SW 1271 (cell line): ENCODE measurements at places on chromosomes 3 and 15.

GRCh38 chr15:55515991-55516776, 8.2 kb upstream of the DNAAF4 start:
- no peak for DNase-seq

- no peak for DNase-seq
Measured at GRCh38 chr3:61616586-61616985, 55.2 kb downstream of the PTPRG start.

DNA sequence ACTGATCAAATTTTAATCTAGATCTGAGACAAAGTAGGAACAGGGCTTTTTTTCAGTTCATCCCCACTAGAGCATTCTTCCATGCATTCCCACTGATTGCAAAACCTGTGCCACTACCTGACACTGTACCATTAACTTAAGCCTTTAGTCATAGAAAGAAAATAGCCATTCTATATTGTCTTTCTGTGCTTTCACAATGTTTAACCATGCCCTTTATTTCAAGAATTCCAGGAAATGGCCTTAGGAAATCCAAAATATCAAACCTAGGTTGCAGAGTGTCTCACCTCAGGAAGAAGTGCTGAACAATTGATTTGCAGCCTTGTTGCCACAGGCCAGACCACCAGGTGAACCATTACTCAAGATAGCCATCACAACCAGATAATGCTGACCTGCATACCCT, 56.2 kb upstream of the TGFBR2 start:
- no peak for DNase-seq

DNA sequence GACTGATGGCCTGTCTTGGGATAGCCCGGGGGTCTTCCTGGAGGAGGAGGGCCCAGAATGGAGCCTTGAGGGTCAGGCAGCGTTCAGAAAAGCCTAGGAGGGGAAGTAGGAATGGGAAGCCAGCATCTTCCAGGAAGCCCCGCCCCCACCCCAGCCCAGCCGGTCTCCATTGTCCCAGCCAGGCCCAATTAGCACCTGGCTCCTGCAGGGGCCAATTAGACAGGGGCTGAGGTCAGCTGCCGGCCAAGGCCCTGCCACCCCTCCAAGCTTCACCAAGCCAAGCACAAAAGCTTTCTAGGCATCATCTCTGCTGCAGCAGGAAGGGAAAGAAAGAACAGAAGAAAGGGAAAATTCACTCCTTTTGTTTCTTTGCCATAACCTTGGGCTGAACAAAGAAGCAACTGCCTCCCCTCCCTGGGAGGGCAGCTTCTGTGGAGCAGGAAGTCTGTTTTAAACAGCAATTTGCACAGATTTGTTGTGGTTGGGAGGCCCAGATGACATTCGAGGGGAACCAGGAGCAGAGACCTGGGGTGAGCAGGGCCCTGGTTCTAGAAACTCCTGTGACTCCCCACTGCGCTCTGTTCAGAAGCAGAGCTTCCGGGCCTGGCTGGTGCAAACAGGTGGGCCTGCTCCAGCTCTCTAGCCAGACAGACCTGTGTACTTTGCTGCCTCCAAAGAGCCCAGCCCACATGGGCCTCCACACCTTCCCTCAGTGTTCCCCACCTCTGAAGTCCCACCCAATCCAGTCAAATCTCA, 47.7 kb downstream of the CYP11A1 start:
- DNase-seq, result no peak

DNA sequence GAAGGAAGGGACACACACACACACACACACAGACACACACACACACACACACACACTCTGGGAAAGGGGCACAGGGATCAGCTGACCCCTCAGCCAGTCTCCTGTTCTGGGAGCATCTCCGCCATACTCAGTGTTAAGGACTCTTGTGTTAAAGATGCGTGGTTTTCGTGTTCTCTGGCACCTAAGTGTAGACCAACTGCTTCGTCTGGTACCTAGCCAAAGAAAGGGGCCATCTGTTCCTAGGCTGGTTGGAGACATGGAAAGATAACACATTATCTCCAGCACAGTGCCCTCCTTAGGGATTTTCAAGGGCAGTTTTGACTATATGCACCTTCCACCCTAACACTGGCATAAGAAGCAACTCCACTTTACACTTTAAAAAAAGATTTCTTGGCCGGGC, 65.1 kb downstream of the EPHB1 start:
- no peak for DNase-seq

DNA sequence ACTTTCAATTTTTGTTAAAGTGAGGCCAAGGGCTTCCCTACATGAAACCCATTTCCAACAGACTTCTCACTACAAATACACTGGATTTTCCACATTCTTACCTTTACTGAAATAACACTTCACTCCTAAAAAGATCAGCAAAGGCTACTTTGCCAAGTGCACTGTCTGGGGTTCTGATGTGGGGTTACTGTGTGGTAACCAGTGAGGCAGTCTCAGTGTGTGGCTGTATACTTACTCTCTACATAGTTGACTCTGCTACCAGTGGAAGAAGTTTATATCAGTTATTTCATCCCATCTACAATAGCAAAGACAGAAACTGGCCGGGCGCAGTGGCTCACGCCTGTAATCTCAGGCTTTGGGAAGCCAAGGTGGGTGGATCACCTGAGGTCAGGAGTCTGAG, 5.6 kb downstream of the WDR82 start:
- no peak for DNase-seq

- DNase-seq, result no peak
Measured at GRCh38 chr3:156689608-156690007, 15.2 kb downstream of the TIPARP start.

GRCh38 chr15:90581771-90582352, 52.1 kb downstream of the CRTC3 start:
- no peak for DNase-seq

GRCh38 chr3:195893916-195894465, 14.4 kb downstream of the TNK2 start:
- DNase-seq, result no peak

GRCh38 chr3:161977063-161977462, 480.5 kb downstream of the OTOL1 start:
- no peak for DNase-seq

- DNase-seq, result no peak
Measured at GRCh38 chr15:71422530-71423259, 307.4 kb downstream of the THSD4 start.

GRCh38 chr15:77516076-77516475, 95.4 kb downstream of the HMG20A start:
- no peak for DNase-seq

GRCh38 chr15:45179221-45179985, 8.4 kb downstream of the SHF start:
- DNase-seq, result no peak

- DNase-seq, result no peak
Measured at GRCh38 chr15:70426096-70426821, 328.5 kb upstream of the TLE3 start.

GRCh38 chr15:70058642-70059360, 38.9 kb downstream of the TLE3 start:
- no peak for DNase-seq

DNA sequence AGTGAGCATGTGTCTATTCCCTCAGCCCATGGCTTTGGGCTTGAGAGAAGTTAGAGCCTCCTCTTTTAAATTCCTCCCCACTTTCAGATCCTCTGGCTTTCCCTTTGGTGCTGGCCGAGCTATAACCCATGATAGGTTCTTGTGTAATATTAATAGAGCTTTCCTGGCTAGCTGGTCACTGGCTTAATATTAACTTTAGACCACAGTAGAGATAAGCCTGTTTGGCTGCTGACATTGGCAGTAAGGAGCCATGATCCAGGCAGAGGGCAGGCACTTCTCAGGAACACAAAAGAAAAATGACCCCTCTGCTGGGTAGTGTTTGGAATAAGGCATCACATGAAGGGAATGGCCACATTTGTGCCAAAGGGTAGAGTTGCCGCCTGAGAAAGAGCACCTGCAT, 65.4 kb upstream of the UMPS start:
- no peak for DNase-seq
